Stimulated activated CD8-positive, alpha-beta memory T cell treated with anti-CD3 and anti-CD28 coated beads, Interleukin-2, amount 100 ng/mL, for 1 hour (primary cell): ENCODE measurements at places on chromosomes 13 and 19.

- DNase-seq = no peak
These were observed 24.3 kb downstream of the COL4A2 start for GRCh38 chr13:110331362-110331761.

DNA sequence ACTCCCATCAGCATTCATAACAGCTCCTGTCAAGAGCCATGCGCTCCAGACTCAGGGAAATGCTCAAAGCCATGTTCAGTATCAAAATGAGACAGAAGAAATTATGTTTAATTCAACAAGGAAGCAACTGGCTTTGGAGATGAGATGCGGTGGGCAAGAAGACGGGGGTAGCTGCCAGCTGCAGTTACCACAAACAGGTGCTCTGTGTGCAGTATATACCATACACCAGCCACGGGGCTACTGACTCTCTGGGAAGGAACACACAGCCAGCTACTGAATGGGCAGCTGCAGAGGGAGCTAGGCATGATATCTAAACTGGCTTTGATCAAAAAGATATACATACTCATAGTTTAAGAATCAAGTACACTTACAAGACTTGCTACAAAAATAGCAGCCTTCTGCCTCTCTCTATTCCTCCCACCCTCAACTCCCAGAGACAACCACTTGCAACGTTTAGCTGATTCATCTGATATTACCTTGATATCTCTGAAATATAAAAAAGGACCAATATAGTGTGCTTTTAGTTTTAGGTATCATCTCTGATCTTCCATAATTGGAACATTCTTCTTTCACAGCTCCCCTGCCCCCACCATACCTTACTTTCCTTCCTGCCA lies 593.0 kb downstream of the UQCRFS1 start:
- no peak for DNase-seq

GRCh38 chr13:110027470-110028240 lies 241.3 kb upstream of the IRS2 start:
- no peak for DNase-seq

DNA sequence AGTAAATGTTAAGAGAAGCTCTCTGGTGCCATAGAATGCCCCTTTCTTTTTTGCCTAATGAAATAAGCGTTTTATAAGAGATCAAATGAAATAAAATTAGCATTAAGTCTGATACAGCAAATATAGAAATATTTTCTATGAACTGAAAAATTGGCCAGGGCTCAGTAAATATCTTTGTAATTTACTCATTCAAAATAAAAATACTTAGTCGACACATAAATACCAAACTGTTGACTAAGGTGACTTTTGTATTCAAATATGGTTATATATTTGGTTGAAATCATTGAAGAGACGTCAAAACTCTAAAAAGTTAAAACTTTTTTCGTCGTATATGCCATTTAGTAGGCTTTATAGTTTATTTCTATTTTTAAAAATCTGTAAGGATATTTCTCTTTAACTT lies 25.6 kb downstream of the IPO5 start:
- no peak for DNase-seq

DNA sequence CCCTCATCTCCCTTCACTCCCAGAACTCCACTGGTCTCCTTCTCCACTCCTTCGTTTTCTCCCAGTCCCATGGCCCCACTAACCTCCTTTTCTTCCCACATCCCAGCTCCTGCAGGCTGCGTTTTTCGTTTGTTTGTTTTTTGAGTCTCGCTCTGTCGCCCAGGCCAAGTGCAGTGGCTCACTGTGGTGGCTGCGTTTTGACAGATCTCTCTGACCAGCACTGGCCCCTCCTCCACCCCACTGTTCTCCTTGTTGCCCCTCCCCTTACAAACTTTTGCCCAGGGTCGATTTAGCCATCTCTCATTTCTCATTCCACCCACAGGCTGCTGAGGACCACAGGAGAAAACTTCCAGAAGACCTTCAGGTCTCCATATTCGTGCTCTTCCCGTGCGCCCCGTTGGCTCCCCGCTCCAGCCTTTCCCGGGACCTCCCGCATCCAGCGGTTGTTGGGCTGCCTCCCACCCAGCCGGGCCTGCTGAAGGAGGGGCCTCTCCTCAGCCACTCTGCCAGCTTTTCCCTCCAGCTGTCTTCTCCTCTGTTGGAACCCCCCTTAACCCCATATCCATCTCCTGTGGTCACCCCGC lies 40.6 kb upstream of the GJB6 start:
- DNase-seq = no peak

- DNase-seq = no peak
These were observed 116.7 kb downstream of the LMO7 start for GRCh38 chr13:75752826-75753225.

DNA sequence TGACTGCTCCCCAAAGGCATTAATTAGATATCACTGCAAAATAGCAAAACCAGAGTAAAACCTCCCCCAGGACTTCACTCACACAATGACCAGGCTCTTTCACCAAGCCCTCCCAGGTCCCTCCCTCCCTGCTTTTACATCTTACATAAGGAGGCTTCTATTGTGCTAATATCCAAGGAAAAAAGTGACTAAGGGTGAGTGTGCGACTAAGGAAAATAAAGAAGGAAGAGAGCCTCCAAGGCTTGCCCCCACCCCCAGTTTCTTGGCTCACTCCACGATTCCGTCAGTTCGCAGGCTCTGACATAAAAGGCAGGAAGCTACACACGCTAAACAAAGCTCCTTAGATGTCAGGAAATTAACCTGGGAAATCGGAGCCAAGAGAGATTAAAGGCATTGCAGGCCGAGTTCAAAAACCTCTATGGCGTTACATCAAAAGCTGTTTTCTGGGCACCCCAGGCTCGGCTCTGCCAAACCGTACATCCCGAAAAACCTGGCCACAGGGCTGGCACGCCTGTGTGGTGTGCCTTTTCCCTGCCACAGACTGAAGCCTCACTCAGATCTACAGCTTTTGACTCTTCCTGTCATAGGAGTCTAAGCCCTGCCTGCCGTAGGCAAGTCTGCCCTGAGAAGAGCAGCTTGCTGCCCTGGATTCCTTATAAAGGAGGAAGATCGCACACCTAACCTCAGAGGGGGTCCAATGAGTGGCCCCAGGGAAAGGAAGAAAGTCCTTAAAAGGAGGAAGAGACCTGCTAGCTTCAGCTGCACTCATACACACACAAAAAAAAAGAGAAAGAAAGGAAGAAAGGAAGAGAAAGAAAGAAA lies 67.0 kb upstream of the SERP2 start:
- DNase-seq = no peak

- DNase-seq = no peak
These were observed at the start of gene CABP5 for GRCh38 chr19:48043675-48044258. Gene CABP5 (minus strand): TSS chr19:48044079. CDS start chr19:48043922, 157 bp downstream.

DNA sequence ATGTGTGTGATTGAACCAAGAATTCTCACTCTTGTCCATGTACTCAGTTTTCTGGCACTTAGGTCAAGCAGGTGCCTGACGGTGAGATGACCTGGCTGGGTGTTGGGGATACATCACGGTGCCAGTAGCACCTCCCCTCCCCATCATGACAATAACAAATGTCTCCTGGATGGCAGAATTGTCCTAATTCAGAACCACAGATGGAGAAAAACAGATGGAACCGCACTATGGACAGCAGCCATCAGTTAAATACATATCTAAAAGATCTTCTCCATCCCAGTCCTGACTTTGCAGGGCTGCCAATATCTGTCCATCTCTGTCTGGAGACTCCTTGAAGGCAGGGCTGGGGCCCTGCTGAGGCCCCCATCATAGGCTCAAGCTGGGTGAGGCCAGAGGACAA lies 126.9 kb downstream of the PTPRS start:
- DNase-seq = no peak

GRCh38 chr13:95540888-95541287 lies 11.6 kb upstream of the CLDN10 start:
- DNase-seq = no peak

GRCh38 chr19:48442116-48443035 lies 3.4 kb upstream of the GRWD1 start:
- DNase-seq = no peak

GRCh38 chr13:50299546-50300249 lies 284.5 kb downstream of the KCNRG start:
- no peak for DNase-seq

- DNase-seq = no peak
These were observed 858 bp upstream of the KCNRG start for GRCh38 chr13:50014386-50014785.

DNA sequence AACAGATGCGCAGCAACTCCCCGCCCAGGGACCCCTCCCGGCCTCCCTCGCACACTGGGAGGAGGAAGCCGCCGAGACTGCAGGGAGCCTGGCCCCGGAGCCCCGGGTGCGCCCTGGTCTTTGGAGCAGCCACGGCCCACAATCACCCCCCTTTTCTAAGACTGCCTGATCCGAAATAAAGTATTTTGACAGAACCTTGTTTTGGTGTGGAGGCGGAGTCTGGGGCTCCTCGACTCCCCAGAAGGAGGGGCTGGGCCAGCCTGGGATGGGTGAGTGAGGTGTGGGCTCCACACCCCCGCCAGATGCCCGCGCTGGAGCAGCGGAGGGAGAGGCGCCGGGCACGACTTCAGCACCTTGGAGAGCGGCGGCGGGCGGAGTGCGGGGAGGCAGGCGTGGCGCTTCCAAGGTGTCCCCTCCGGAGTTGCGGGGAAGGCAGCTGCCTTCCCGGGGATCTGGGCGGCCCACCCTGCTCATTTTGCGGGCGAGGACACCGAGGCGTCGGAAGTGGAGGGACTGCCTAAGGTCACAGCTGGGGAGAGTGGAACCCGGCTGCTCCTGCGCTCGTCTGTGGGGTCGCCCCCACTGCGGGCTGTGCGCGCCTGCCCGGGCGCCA lies 9.4 kb downstream of the SIRT6 start:
- peak; percentile 40 for DNase-seq
